NCI-H2107 (cell line): ENCODE measurements at places on chromosomes 11 and 22.

- no peak for DNase-seq
Observed at GRCh38 chr11:59418156-59418555, 8.1 kb downstream of the OR5A2 start.

GRCh38 chr11:112532506-112532905 is 271.8 kb upstream of the PLET1 start:
- DNase-seq, result no peak

GRCh38 chr11:39177678-39178077 is 2281.8 kb downstream of the LRRC4C start:
- DNase-seq, result no peak

DNA sequence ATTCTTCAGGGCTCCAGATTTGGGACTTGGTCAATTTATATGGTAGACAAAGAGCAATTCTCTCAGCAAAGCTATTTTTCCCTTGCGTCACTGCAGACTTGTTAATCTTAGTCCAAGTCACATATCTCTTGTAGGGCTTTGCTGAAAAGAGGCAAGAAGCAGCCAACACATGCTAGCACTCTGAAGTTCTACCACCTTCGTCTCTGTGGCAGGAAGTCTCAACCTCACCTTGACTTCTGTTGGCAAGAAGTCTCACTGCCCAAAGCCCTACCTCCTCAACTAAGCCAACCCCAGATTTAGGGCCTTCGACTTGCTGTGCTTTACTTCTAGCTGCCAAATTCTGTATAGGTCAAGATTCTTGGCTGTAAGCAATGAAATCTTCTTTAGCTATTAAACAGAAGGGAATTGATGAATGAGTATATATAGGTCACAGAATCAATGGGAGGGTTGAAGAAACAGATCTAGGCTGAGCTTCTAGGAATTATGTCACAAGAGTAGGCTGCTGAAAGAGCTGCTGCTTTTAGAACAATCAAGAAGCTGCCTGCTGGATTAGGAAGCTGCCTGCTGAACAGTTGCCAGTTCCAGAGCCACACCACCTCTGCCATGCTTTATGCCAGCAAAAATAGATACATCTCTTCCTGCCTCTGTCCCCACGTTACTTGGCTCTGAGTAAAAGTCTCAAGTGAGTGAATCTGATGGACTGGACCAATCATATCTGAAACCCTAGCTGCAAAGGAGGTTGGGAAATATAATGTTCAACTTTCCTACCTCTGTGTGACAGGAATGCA is 17.6 kb upstream of the NCR3LG1 start:
- DNase-seq, result no peak

DNA sequence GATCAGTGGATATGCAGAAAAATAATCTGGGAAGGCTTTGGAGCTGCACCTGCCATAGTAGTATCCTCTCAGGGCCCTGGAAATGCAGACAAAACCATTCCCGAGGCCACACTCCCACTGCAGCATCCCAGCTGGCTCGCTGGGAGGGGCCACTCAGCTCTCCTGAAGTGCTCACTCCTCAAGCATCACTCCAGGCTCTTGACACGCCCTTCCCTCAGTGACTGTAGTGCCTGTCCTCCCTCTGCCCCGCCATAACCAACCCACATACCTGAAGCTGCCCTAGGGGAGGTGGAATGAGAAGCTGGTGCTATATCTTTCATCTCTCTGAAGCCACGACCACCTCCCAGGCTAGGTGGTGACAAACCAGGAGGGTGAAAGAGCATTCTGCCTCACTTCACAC is 4.8 kb downstream of the DSCAML1 start:
- DNase-seq, result peak; percentile 58

DNA sequence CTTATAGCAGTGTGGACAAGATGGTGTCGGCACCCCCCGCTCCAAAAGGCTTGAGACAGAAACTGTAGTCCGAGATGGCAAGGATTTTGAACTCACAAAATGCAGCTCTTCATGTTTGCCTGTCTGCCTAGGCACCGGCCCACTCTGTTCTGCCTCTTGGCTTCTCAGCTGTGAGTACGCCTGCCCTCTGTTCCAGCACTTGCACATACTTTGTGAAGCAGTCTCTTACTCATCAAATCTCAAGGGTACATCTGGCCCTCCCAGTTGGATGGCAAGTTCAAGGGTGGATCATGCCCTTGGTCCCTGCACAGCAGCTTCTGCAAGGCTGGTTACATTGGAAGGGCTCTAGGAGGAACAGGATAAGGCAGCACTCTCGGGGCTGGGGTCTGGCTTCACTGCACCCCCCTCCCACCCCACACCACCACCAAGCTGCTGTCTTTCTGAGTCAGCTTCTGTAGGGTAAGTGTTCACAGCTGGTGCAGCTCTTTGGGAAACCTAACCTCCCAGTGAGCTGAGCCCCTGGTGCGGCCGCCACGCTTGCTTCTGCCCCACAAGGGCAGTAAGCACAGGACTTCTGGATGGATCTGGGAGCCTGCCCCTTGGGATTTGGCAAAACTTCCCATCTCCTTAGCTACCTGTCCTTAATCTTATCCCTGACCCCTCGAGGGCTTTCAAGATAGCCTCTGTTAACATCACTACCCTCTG is 37.2 kb downstream of the FAM83F start:
- DNase-seq, result no peak

DNA sequence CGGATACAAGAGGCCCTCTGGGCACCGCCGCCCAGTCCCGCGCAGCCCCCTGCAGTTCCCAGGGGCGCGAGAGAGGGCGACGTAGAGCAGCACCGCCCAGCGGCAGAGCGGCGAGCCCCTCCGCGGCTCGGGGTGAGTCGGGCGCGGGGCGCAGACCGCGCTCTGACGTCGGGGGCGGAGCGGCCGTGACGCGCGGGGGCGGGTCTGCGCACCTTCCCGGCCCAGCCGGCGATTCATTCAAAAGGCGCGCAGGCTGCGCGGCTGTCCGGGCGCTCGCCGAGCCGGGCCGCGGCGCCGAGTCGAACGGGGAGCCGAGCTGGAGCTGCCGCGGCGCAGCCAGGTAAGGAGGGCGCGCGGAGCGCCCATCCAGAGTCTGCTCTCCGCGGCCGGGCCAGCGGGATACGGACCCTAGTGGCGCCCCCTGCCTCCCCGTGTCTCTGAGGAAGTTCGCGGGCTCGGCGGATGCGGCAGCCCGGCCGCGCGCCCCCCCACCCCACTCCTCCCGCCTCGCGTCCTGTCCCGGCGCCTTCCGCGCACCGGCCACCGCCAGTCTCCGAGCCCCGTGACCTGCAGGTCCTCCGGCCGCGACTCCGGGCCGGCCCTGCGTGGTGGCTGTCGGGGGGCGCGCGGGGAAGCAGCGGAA is at the start of gene RELT:
Gene RELT, plus strand, starts transcription at position 240 of the 643 bp plus-strand sequence. CDS start 12,738 bp downstream, outside the sequence.
- DNase-seq, result peak; percentile 61

DNA sequence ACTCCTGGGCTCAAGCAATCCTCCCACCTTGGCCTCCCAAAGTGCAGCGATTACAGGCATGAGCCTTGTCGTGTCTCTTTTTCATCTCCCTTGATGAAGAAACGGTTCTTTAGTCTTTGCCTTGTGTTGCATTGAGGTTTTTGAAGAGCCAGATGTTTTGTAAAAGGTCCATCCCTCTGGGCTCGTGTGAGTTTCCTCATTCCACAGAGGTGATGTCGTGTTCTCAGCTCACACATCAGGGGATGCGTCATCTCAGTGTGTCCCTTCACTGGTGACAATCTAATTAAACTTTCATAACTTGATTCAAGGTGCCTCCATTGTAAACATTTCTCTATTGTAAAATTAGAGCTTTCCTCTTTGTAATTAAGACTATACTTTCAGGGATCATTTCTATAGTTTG is 29.7 kb upstream of the TEF start:
- DNase-seq, result no peak

DNA sequence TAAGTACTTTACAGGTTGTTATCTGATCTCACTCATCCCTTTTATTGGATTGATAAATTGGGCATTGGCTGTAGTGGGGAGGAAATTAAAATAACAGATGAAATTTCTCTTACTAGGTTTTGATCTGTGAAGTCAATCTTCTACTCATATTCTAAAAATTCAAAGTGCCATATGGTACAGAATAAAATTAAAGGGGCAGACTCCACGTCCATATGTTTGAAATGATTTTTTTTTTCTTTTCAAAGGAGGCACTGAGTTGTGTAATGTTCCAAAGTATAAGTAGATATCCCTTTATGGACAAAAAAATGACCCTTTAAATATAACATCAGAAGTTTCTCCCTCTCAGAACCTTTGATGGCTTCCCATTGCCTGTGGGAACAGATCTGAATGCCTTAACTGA is 207.4 kb downstream of the DBX1 start:
- no peak for DNase-seq

- DNase-seq, result no peak
Observed at GRCh38 chr11:37657645-37658044, 1059.6 kb upstream of the RAG2 start.

DNA sequence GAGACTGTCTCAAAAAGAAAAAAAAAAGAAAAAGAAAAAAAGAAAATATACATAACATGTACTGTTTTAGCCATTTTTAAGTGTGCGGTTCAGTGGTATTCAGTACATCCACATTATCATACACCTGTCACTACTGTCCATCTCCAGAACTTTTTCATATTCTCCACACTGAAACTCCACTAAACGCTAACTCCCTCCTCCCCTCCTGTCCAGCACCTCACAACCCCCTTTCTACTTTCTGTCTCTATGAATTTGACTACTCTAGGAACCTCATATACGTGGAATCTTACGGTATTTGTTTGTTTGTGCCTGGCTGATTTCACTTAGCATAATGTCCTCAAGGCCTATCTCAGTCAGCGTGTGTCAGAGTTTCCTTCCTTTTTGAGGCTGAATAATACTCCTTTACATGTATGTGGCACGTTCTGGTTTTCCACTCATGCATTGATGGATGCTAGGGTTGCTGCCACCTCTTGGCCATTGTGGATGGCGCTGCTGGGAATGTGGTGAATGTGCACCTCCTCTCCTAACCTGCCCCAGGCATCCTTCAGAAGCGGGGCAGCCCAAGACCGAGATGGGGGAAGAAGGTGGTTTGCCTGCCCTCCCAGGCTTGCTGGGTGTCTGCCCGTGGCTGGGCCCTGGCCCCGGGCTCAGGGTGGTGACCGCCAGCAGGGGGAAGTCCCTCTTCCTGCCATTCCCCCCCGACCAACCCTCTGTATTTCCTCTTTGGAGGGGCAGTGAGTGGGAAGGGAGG is 60.5 kb downstream of the BCR start:
- DNase-seq, result no peak

GRCh38 chr22:22942511-22943329 is 55.1 kb downstream of the IGLL5 start:
- no peak for DNase-seq

GRCh38 chr11:21636561-21636960 is 556.3 kb upstream of the ANO5 start:
- DNase-seq, result no peak

DNA sequence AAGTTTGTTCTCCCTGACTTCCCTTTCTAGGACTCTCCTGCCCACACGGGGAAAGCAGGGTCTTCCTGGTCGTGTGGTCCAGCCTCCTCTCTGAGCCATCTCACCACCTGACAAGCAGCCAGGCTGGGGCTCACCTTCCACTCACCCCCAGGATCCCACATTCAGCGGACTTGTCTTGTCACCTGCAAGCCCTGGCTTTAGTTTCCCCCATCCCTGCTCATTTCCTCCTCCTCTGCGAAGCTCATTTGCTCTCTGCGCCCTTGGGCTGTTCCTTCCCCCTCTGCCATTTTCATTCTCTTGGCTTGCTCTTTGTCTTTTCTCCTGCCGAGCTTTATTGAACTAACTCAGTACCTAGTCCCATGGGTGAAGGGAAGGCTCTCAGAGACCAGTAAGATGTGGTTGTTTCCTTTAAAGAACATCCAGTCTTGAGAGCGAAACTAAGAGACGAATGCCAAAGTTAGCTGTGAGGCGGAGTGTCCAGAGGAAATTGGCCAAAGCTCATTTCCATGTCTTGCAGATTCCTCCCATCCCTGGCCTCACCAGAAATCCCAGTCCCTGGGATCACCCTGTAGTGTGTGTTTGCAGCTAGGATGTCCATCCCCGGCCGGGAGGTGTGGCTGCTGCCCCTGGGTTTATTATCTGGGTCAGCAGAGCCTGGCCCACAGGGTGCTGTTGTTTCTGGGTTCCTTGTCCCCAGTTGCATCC is 2.0 kb downstream of the ST14 start:
- no peak for DNase-seq

DNA sequence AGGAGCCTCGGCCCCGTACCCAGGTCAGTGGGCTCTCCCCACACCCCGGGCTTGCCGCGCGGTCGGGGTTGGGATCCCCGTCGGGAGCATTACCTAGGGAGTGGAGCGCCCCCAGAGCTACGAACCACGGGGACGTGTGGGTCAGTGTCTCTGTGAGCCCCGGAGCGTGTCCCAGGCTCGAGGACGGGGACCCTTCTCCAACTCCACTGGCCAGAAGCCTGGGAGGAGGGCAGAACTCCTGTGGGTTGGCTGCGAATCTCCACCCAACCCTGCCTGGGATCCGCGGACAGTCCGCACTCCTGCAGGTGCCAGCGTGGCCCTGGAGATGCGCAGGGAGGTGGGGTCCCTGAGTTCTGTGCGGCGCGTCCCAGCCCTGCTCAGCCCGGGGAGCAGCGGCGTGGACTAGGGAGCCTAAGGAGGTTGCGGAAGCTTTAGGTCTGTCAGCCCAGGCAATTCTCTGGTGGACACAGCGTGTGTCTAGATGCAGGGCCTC is 346 bp downstream of the PPFIBP2 start:
- DNase-seq, result no peak

DNA sequence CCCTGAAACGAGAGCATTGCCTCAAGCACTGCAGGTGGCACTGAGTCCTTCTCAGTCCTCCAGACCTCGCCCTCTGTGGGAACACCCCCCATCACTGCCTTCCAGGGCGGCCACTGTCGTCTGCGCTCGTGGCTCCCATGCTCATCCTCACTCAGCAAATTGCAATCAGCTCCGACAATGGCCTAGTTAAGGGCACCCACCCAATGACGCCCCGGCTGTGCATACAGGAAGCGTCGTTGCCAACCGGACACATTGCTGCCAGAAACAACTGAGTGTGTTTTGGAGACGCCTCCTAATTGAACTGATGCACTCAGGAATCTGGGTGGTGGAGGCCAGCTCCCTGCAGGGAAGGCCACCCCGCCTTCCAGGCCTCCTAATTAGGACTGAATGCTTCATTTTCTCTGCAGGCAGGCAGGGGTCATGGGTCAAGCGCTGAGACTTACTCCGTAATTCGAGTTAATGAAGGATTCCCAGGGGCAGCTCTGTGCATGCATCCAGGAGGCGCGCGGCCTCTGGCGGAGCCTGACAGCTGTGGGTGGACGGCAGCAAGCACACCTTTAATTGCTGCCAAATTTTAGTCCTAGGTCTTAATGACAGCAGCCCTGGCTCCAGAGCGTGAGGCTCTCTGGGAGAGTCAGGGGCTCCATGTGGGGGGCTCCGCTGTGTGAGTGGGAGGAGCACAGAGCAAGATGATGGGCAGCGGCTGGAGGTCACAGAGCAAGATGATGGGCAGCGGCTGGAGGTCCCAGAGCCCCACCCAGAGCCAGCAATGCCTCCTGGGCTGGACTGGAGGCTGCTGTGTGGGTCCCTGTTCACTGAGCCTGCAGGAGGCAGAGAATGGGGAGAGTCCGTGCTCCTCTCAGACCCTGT is 199.0 kb downstream of the BRD1 start:
- DNase-seq, result no peak

GRCh38 chr22:19048531-19048930 is 73.7 kb downstream of the DGCR2 start:
- DNase-seq, result no peak

GRCh38 chr11:120088056-120088455 is 49.9 kb downstream of the TRIM29 start:
- no peak for DNase-seq

- DNase-seq, result no peak
Observed at GRCh38 chr11:65053827-65054508, 4.4 kb downstream of the NAALADL1 start.

- DNase-seq, result peak; percentile 44
Observed at GRCh38 chr11:118211006-118211405, 13.8 kb downstream of the JAML start.

GRCh38 chr22:36510966-36511881 is 4.4 kb upstream of the FOXRED2 start:
- no peak for DNase-seq
